ENCODE measurements at places on chromosomes 1 and 21.

DNA sequence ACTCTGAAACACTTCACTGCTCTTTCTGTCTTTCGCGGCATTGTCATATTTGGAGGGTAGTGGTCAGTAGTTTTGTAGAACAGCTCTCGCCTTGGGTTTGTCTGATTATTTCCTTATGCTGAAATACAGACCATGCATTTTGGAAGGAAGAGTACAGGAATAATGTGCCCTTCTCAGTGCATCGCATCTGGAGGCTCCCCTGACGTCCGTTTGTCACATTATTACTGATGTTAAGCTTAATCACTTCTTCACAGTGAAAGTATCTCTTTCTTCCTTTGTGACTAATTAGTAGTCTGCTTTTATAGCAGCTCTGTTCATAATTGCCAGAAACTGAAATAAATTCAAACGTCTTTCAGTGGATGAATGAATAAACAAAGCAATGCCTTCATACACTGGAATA lies 85.7 kb upstream of the CXADR start:
- DNase-seq: no peak

DNA sequence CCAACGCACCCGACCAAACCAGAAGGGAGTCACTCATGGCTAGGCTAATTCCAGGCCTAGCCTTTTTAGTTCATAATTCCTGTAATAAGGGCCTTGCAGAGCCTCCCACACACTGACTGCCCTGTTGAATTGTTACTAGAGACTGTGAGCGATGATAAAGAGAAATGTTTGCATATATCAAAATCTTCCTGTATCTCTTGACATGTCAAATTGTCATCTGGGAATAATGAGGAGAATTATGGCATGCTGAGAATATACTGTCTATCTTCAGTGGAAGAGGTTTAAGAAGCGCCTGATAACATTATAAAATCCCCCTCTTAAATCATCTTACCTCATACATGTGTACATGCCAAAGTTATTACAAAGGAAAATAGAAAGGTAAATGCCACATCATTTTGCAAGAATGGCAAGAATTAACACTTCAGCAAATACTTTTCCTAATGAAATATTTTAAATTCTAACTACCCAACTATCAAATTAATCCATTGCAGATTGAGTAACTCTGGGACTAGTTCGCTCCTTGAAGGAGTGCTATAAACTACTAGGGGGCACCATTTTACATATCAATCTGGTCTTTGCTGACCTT lies 144.1 kb downstream of the CENPF start:
- no peak for DNase-seq

- DNase-seq: no peak
These were observed 71.1 kb downstream of the SKI start for GRCh38 chr1:2299131-2299627.

- no peak for DNase-seq
These were observed 24.0 kb upstream of the SRSF10 start for GRCh38 chr1:24004132-24004531.

GRCh38 chr1:59593798-59594790 lies 220.7 kb upstream of the HOOK1 start:
- no peak for DNase-seq

DNA sequence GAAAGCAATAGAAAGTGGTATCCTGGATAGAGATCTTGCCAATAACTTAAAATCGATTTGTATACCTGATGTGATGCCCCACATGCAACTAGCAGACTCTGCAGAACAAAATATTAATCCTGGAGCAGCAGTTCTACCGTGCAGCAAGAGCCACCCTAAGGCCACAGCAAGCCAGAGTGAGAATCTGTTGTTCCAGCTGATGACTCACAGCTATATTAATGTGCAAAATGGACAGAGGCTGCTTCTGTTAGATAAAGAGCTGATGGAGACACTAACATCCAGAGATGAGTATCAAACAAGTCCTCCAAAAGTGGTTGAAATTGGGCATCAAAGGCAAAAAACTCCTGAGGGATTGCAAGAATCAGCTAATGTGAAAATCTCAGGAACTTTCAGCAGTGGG lies 127.8 kb downstream of the MACF1 start:
- no peak for DNase-seq

DNA sequence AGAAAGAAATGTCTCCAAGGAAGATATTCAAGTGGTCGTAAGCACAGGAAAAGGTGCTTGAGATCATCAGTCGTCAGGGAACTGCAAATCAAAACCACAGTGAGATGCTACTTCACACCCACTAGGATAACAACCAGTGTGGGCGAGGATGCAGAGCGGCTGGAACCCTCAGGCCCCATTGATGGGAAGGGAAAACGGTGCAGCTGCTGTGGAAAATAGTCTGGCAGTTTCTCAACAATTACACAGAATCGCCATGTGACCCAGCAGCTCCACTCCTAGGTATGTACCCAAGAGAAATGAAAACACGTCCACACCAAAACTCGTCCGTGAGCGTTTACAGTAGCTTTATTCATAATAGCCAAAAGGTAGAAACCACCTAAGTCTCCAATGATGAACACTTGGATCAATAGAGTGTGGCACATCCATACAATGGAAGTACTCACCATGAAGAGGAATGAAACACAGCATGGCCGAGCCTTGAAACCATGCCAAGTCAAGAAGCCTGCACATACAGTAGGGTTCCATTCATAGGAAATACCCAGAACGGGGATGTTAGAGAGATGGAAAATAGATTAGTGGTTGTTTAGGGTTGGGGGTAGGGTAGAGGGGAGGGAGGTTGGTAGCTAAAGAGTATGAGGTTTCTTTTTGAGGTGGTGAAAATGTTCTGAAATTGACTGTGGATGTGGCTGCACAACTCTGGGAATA lies 6.1 kb downstream of the DFFB start:
- no peak for DNase-seq

GRCh38 chr1:75257424-75257823 lies 123.2 kb downstream of the LHX8 start:
- DNase-seq: peak; percentile 24

- no peak for DNase-seq
These were observed 139.3 kb upstream of the HMCN1 start for GRCh38 chr1:185594786-185595410.

- DNase-seq: no peak
These were observed 2.8 kb downstream of the HPDL start for GRCh38 chr1:45329445-45329844.

DNA sequence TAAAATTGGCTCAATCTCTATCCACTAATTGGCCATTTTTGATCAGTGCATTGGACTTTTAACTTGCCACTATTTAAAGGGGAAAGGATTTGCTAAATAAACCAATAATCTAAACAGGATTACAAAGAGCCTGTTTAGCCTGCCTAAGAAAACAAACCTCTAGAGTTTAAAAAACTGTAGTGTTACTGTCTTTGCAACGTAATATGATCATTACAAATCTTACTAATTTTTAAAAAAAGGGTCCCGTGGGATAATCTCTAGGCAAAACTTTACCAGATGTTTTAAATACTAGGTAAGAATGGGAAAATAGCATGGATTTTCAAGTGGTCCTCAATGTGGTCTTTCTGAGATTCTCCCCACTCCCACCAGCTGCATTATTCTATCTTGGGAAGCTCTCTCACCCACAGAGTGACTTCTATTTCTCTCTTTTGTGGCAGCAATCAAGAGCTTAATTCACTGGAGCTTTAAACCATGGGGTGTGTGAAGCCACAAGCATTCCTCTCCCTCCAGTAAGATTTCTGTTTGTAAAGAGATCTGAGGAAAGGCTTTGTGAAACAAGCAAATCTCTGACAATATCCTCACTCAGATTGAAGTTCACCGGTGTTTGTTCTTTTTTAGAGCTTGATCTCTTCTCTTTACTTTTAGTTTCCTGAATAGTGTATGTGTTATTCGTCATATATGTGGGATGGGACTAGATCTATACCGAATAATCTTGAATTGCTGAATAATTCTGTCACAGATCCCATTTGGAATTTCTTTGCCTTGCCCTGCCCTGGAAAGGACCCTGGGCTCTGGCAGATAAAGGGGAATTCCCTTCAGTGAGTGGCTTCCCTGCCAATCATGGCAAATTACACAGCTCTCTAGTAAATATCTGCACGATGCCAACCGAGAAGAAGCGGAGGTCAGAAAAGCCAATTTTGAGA lies 132.2 kb downstream of the TLR5 start:
- no peak for DNase-seq

GRCh38 chr1:42340093-42340492 lies 5.1 kb upstream of the FOXJ3 start:
- no peak for DNase-seq

- no peak for DNase-seq
These were observed 41.5 kb downstream of the ZYG11B start for GRCh38 chr1:52767596-52768280.

GRCh38 chr1:158087320-158087927 lies 93.3 kb upstream of the CD1D start:
- DNase-seq: peak; percentile 72

DNA sequence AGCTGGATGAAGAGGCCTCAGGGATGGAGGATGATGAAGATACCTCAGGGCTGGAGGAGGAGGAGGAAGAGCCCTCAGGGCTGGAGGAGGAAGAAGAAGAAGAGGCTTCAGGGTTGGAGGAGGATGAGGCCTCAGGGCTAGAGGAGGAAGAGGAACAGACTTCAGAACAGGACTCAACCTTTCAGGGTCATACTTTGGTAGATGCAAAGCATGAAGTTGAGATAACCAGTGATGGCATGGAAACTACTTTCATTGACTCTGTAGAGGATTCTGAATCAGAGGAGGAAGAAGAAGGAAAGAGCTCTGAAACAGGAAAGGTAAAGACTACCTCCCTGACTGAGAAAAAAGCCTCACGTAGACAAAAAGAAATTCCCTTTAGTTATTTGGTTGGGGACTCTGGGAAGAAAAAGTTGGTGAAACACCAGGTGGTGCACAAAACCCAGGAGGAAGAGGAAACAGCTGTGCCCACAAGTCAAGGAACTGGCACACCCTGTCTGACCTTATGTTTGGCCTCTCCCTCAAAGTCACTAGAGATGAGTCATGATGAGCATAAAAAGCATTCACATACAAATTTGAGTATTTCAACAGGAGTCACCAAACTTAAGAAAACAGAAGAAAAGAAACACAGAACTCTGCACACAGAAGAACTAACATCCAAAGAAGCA lies 15.4 kb downstream of the L1TD1 start:
- no peak for DNase-seq

- peak; percentile 69 for DNase-seq
These were observed 73.3 kb downstream of the PLPP3 start for GRCh38 chr1:56505792-56506743.

GRCh38 chr21:30164796-30165195 lies 1.8 kb downstream of the CLDN17 start:
- DNase-seq: no peak

GRCh38 chr1:242431786-242432185 lies 92.7 kb downstream of the PLD5 start:
- DNase-seq: no peak

DNA sequence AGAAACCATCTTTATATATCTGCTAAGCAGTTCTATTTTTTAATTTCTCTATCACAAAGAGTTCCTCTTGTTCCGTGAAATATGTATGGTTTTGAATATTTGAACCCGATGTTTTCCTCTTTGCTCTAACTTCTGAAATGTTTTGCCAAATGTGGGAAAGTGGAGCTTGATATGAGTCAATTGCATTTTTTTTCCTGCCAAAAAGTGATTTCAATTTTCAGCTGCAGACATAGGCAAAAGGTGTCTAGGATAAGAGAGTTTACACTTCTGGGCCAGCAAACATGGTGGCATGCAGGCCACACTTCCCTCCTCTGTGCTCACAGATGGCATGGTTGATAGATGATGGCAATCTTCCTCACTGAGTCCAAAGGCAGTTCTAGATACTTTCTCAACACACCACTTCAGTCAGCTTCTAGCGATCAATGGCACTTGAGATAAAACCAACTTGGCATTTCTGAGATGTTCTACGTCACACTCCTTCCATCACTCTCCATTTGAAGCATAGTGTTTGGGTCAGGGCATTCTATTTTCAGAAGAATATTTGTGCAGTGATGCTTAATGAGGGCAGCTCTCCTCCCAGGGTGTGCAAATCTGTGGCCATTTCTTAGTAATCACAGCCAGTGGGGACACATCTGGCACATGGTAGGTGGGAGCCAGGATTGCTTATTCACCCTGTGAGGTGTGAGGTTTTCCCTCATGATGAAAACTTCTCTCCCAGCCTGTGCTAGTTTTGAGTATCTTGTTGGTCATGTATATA lies 54.4 kb upstream of the SCAF4 start:
- DNase-seq: no peak

DNA sequence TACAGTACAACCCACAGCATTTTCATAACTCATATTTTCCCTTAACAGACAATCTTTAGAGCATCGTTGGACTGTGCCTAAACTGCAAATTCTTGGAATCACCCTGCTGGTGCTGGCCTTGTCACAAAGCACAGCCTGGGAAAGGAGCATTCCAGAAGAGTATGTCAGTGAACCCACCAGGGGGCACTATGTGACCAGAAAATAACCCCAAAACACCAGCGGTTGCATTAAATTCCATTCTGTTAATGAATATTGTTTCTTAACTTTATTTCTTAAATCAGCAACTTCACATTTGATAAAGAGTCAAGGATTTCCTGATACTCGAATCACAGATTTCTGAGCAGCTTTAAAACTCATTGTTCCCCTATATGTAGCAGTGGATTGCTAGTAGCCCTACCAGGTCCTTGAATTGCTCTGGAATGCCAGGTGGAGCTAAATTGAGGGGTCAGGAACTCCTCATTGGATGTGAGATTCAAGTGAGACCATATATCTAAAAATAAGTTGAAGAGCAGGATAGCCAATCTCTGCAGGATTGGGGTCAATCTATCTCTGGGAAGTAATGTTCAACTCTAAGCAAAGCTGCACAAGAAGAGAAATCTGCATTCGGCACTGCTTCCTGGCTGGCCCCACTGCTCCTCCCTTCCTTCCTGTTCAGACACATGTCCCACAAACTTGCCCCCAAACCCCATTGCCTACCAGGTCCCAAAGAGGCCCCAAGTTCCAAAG lies 12.7 kb upstream of the RAB4A start:
- peak; percentile 48 for DNase-seq

DNA sequence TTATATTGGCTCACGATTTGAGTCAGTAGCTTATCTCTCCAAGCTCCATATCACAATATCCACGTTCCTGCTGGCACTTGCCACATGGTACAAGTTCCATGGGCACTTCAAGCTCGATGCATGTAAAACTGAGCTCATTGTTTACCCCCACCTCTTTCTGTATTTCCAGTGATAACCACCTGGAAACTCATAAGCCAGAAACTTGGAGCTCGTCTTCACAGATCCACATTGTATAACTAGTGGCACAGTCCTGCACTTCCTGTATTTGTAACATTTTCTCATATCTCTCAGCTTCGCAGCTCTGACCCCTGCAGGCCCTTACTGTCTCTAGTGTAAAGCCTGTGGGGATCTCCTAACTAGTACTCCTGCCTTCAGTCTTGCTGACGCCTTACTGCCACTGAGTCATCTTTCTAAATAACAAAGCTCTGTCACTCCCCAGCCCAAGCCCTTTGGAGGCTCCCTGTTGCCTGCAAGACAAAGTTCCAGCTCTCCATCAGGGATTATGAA lies 6.5 kb upstream of the C2CD4D start:
- DNase-seq: no peak

DNA sequence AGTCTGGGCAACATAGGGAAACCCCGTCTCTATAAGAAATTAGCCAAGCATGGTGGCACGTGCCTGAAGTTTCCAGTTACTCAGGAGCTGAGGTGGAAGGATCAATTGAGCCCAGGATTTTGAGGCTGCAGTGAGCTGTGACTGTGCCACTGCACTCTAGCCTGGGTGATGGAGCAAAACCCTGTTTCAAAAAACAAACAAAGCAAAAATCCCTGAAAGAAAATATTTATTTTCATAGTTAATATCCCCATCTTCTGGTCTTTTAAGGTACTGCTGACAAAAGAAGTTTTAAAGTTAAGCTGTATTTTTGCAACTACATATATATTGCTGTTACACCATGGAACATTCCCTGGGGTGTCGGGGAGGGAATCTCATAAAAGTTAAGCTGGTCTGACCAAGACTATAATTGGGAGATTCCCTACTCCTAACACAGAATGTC lies 26.0 kb downstream of the VAMP4 start:
- no peak for DNase-seq
